ENCODE measurements at places on chromosomes 3 and 15.
A peak's percentile ranks its signal among the peaks of the same experiment; 100 is the strongest.

DNA sequence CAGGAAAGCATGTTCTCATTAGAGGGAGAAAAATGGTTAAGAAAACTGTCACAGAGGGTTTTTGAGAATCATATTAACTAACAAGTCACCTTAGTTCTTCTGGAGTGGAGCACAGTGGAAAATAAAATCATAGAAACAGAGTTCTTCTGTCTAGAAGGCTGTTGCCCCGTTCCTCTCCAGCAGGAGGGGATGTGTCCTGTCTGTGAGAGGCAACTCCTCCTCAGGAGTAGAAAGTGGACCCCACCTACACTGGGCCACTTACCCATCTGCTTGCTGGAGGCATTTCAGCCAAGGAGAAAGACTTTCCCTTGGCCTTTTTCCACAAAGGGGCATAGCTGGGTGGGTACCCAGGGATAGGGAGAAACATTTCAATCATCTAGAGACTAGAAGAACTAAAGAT is 106.6 kb downstream of the SSR3 start:
- peak; percentile 22 for DNase-seq

GRCh38 chr15:37095770-37096557 is 4.4 kb downstream of the MEIS2 start:
- no peak for DNase-seq

DNA sequence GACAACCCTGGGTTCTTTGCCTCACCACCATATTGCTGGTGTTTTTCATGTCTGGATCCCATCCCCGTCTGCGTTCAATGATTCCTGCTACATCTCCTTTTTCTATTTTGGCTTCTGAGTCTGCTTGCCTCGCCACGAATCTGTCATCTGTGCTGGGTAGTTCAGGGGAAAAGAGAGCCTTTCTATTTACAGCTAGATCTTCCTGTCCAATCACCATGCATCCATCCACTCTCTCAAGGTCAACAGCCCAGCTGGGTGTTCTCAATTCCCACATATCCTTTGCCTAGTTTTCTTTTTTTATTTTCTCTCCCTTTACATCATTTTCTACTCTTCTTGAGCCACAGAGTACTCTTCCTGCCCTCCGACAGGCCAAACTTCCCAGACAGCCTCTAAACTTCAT is 104.8 kb upstream of the RAD18 start:
- no peak for DNase-seq

- DNase-seq, result no peak
Observed at GRCh38 chr15:74422652-74423430, 10.9 kb downstream of the SEMA7A start.

DNA sequence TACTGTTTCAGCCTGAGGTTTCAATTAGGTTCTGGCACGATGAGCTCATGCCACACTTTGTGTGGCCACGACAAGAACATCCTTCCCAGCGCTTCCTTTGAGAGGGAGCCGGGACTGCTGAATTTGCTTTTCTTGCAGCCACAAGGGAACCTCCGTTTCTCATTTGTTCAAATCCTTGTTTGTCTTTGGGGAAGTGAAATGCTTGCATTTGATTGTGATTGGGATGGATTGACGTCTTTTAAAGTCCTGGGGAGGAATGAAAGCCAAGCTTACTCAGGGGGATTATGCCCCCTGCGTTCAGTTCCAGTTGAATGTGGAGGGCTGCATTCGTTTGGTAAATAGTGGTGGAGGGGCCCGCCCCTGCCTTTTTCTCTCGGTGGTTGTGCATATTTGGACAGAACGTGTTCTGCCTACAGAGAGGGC is 277.6 kb downstream of the THSD4 start:
- no peak for DNase-seq

GRCh38 chr3:114880078-114880477 is 267.0 kb downstream of the ZBTB20 start:
- no peak for DNase-seq

DNA sequence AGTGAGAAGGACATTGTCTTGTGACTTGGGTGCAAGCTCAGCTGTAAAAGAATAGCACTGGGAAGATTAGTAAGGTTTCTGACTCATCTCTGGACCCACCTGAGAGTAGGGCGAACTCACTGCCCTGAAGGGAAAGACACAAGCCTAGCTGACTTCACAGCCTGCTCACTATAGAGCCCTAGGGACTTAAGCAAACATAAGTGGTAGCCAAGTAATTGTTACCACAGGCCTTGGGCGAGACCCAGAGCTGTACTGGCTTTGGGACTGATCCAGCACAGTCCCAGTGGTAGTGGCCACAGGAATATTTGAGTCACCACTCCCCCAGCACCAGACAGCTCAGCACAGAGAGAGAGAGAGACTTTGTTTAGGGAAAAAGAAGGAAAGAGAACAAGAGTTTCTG is 429.9 kb downstream of the TBL1XR1 start:
- no peak for DNase-seq

DNA sequence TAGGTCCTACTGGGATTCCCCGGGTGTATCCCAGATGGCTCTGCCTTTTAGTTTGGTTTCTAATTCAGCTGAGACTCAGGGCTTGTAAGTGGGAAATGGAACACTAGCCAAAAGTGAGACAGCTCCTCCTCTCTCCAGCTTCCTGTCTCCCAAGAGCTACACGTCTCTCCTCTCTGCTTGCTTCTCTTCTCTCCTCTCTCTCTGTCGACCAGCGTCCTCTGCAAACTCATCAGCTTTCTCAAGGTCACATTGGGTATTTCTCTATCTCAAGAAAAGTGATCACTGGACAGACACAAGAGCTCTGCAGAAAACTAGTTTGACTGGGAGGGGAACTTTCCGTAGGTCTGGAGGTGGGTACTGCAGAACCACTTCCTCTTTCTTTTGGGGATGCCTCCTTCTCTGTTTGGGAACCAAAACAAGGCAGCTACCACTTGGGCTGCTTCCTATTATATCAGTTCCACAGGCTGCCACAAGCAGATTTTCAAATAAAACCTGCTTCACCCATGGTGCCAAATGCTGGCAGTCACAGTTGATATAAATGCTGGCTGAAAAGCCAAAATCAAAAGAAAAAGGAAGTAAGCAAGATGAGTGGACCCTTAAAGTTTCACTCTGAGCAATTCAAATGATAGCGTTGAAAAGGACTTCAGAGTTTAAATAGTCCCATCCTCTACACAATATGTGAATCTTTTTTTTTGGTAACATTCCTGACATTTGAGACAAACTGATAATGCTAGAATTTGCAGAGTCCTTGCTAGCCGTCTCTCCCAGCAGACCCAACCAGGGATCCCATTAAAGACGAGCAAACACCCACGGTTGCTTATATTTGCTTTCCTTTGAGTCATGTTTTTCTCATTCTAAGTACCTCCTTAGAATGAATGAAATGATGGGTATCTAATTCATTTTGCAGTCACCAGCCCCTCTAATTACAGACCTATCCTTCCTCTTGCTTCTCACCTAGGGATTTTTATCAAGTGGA is 7.2 kb upstream of the DYNC1LI1 start:
- peak; percentile 30 for DNase-seq

DNA sequence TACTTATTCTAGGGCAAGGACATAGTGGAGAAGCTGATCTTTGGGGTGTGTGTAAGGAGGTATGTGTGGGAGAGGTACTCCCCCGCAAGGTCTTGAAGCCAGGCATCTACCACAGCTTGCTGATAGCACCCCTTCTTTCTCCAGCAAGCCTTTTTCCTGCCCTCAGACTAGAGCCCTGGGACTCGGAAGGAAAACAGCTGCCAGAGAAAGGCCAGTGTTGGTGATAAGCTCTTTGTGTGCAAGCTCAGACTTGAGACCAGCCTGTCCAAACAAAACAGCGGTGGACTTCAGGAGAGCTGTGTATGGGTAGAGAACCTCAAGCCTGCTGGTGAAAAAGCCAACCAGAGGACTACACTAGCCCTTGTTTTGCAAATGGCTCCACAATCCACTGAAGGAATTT is 1028.6 kb downstream of the MCTP2 start:
- no peak for DNase-seq

- no peak for DNase-seq
Observed at GRCh38 chr3:193710286-193711165, 117.5 kb downstream of the OPA1 start.

DNA sequence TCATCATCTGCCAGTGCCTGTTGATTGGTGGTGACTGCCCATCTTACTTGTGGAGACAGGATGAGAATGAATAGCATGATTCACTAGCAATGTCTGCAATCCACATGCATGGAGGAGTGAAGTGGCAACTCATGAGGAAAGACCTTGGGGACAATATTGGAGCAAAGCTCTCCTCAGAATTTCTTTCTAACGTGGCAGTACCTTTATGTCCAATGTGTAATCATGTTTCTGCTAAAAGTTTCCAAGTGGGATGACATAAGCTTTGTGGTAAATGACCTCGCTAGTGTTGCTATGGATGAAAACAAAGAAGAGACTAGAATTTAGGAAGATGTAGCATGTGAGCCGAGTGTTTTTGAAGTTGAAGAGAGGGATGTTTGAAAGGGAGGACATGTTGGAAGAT is 117.8 kb downstream of the CPNE4 start:
- DNase-seq, result no peak

GRCh38 chr15:47066392-47066791 is 650.9 kb upstream of the SEMA6D start:
- DNase-seq, result no peak

GRCh38 chr15:98954411-98954810 is 53.2 kb downstream of the PGPEP1L start:
- DNase-seq, result no peak

GRCh38 chr3:14806641-14807263 is 12.0 kb upstream of the FGD5 start:
- DNase-seq, result peak; percentile 9

Measured in activated CD4-positive, alpha-beta T cell treated with anti-CD3 and anti-CD28 coated beads, Interleukin-2, Interleukin-6, amounts not matched to agents 100 ng/mL and 50 ng/mL, durations not matched to agents 16 hours and 8 hours (primary cell).